Ammon's horn (tissue), 1 donor: ENCODE measurements at places on chromosomes 13 and 19.

DNA sequence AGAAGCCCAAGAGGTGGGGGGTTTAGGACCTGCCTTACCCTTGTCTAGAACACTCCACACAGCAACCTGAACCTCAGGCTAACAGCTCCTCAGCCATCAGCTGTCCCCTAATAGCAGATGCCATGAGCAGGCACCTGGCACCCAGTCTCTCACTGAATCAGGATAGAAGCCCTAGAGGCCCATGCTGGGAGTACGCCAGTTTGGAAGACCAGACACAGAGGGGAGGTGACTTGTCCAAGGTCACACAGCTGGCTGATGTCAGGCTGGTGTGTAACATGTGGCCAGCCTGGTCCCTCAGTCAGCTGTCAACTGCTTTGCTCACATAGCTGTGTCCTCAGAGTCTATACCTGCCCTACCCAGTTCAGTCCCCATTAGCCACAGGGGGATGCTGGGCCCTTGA, 12.8 kb upstream of the SAMD1 start:
- no peak for DNase-seq

- no peak for DNase-seq
Measured at GRCh38 chr13:79645569-79645968, 164.6 kb downstream of the NDFIP2 start.

GRCh38 chr13:65915195-65915594, 1314.9 kb downstream of the PCDH9 start:
- no peak for DNase-seq

DNA sequence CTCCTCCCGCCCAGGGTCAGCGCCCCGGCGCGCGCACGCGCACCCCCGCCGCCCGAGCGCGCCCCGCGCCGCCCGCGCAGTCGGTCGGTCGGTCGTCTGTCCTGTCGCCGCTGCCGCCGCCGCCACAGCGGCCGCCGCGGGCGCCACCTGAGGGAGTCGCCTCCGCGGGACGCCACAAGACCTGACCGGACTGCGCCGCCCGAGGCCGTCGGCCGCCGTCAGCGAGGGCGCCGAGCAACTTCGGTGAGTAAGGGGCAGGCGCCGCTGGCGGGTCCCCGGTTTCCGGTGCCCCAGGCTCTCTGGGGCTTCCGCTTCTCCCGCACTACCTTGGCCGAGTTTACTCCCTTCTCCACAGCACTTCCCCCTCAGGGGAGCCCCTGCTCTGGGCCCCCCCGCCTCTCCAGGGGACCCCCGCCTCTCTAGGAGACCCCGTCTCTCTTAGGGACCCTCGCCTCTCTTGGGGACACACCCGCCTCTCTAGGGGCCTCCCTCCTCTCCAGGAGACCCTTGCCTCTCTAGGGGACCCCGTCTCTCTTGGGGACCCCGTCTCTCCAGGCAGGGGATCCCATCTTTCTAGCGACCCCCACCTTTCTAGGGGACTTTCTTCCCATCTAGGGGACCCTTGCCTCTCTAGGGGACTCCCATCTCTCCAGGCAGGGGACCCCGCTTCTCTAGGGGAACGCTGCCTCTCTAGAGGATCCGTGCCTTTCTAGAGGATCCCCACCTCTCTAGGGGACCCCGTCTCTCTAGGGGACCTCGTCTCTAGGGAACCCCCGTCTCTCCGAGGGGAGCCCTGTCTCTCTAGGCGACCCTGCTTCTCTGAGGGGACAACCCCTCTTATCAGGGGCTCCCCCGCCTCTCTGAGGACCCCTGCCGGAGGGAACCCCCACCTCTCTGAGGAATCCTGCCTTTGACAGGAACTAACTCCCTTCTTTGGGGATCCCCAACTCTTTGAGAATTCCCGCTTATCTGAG, 19.3 kb upstream of the GATAD2A start:
- no peak for DNase-seq

- DNase-seq, result no peak
Measured at GRCh38 chr13:24159357-24159756, 1.2 kb upstream of the SPATA13 start.

DNA sequence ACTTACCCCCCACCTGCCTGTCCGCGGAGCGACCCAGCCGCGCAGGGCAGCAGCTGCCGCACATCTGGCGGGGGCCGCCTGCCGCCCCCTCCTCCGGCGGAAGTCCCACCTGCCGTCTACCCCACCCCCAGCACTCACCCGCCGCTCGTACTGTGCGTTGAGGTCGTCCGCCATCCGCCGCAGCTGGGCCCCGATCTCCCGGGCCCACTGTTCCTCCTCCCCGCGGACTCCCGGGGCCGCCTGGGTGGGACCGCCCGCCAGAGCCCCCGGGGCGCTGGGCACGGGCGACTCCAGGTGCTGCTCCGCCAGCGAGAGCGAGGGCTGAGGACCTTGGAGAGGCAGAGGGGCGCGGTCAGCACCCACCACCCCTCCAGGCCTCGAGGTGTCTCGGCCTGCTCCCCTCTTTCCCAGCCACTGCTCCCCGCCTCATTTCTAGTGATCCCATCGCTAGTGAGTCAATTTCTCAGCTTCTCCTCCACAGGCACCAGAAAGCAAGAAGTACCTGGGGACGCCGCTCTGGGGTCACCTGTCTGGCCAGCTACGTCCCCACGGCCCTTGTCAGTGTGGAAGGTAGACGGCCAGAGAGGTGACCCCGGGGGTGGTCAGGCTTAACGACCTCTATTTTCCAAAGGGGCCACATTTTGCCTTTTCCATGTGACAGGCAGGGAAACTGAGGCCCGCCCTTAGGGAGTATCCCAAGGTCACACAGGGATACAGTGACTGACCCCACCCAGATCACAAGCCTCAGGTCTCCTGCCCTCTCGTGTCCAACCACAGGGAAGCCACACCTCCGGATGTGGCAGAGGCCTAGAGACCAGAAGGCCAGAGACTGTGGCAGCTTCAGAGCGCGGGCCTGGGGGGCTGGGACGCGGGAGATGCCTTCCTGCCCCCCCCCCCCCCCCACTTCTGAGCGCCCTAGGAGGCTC, 4.3 kb downstream of the BBC3 start:
- peak; percentile 59 for DNase-seq

DNA sequence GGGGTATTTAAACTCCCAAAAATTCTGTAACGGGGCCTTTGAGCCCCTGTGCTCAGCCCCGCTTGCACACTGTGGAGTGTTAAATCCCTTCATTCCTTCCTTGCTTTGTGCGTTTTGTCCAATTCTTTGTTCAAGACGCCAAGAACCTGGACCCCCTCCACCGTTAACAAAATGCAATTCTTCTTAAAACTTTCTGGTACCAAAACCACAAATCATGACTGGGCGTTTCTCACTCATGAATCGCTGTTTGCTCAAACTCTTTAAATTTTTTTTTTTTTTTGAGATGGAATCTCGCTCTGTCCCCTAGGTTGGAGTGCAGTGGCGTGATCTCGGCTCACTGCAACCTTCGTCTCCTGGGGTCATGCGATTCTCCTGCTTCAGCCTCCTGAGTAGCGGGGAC, 881 bp downstream of the ZNF20 start:
- no peak for DNase-seq

DNA sequence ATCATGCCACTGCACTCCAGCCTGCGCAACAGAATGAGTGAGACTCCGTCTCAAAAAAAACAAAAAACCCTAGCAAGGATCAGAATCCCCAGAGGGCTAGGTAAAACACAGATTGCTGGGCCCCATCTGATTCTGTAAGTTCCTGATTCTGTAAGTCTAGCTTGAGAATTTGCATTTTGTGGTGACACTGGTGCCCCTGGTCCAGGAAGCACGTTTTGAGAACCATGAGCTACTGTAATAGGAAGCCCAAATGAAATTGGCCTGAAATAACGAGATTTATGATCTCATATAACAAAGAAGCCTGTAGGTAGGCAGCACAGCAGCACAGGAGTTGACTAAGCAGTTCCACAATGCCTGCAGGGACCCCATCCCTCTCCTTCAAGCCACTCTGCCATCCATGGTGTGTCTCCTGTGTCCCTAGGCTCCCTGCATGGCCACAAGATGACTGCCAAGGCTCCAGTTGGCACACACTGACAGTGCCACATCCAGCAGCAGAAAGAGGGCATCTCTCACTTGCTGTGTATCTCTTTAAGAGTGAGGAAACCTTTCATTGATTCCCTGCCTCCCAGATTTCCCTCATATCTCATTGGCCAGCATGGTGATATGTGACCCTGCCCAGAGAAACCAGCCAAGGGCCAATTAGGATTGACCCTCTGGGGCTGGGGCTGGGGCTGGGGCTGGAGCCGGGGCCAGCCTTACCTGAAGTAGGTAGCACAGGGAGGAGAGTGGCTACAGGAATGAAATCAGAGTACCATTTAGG, 21.7 kb downstream of the SIPA1L3 start:
- DNase-seq, result no peak

DNA sequence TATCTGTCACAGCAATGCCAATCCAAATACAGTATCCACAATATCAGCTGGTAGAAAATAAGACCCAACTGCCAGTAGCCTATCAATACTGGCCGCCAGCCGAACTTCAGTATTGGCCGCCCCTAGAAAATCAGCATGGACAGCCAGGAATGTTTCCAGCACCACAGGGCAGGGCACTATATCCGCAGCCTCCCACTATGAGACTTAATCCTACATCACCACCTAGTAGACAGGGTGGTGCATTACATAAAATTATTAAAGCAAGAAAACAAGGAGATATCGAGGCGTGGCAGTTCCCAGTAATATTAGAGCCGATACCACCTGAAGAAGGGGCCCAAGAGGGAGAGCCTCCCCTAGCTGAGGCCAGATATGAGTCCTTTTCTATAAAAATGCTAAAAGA, 111.3 kb downstream of the ZNF486 start:
- DNase-seq, result no peak
